ENCODE measurements at places on chromosomes 6 and 20. TPM values are rescaled to one million over a fixed set of nuclear protein-coding genes. Genes with fewer than 3 reads are reported as not detected.

GRCh38 chr6:89310929-89311328, 4.2 kb downstream of the GABRR2 start:
- no peak for DNase-seq

The TNFRSF6B gene
- polyA plus RNA-seq, result 8.2 TPM

GRCh38 chr20:21301940-21302663, 1.0 kb upstream of the XRN2 start:
- no peak for DNase-seq

GRCh38 chr6:42043787-42044475, 6.4 kb upstream of the TAF8 start:
- peak; percentile 92 for DNase-seq

GRCh38 chr6:88619951-88620350, 343.5 kb downstream of the RNGTT start:
- DNase-seq, result no peak

The KCNQ2 gene
- 3.9 TPM for polyA plus RNA-seq

The TMEM200A gene
- polyA plus RNA-seq, result 36.0 TPM

The PROKR2 gene
- polyA plus RNA-seq, result 0.13 TPM

DNA sequence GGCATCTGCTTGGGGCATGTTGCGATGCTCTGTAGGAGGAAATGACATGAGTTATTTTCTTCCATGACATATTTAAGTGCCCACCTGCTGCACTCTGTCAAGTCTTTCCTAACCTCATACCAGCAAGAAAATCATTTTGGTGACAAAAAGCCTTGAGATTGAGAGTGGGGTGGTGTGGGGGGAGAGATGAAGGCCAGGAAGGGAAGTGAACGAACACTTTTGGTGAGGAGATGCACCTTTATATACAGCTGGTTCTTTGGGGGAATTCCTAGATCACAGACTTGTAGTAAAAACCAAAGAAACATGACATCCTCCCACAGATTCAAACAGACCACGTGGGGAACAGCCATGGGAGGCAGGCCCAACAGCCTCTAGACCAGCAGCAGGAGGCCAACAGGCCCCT, 26.1 kb downstream of the NCOA5 start:
- DNase-seq, result no peak

The ZBTB46 gene
- polyA plus RNA-seq, result 0.15 TPM

GRCh38 chr20:59735486-59735885, 131.1 kb downstream of the PHACTR3 start:
- DNase-seq, result no peak

GRCh38 chr6:160027931-160028330, 59.0 kb downstream of the IGF2R start:
- DNase-seq, result no peak

- DNase-seq, result no peak
Observed at GRCh38 chr6:170040115-170040500, 250.8 kb downstream of the DLL1 start.

DNA sequence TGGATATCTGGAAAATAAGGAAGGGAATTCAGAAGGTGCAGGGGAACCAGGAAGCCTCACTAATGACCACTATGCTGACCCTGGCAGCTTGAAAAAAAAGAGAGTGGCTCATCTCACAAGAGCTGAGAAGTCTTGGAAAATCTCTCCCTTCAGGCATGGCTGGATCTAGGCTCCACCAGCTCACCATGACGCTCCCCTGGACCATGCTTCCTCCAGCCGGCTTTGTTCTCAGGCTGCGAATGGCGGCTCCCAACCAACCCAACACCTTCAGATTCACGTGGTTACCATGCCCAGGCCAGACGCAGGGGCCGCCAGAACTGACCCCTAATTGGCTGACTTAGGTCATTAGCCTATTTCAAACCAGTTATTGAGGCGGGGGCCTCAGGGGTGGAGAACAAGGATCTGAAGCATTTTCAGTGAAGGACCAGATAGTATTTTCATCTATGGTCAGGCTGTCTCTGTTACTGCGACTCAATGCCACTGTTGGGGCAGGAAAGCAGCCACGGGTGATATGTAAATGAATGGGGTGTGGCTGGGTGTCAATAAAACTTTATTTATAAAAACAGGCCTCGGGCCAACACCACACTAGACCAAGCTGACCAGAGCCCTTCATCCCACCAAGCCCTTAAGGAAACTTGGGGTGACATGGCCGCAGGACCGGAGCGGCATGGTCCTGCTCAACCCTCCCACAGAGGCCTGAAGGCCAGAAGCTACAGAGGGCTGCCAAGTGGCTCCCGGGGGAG, 159.7 kb downstream of the TAF4 start:
- DNase-seq, result no peak

- peak; percentile 16 for DNase-seq
Observed at GRCh38 chr6:17093686-17094085, 8.2 kb upstream of the STMND1 start.

- DNase-seq, result no peak
Observed at GRCh38 chr6:38720295-38720694, 5.2 kb downstream of the DNAH8 start.

The LRRN4 gene
- not detected for polyA plus RNA-seq

- no peak for DNase-seq
Observed at GRCh38 chr20:4932061-4932460, 69.2 kb downstream of the SLC23A2 start.

GRCh38 chr6:41894366-41895299, 542 bp downstream of the USP49 start:
- DNase-seq, result no peak

The SENP6 gene
- 16.2 TPM for polyA plus RNA-seq

The PRKN gene
- 0.83 TPM for polyA plus RNA-seq

DNA sequence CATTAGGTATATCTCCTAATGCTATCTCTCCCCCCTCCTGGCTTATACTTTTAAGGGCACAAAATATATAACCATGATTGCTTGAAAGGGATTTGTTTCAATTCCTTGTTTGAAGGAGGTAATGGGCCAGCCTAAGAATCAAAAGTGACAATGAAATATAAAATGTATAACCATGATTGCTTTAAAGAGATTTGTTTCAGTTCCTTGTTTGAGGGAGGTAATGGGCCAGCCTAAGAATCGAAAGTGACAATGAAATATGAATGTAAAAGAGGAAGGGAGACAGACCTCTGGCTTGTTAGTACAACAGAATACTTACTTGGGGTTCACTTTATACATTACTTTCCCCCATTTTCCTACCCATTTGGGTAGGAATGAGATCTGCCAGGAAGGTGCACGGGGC, 55.5 kb downstream of the FOXC1 start:
- DNase-seq, result no peak

DNA sequence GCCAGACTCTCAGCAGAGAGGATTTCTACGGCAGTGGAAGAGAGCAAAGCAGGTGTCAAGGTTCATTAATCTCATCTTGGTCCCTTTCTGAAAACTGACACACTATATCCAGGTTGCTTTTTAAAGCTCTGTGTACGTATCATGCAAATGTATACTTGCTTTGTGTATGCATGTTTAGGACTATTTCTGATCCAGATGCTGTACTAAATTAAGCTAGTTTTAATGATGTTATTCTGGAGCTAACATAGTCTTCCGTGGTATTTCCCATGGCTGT, 59.2 kb upstream of the SNX9 start:
- no peak for DNase-seq

GRCh38 chr6:55101157-55101556, 73.2 kb upstream of the HCRTR2 start:
- no peak for DNase-seq

GRCh38 chr6:4112366-4112765, 23.0 kb downstream of the ECI2 start:
- no peak for DNase-seq

The RBBP9 gene
- polyA plus RNA-seq, result 10.1 TPM

GRCh38 chr20:49901588-49901987, 13.7 kb downstream of the SPATA2 start:
- DNase-seq, result no peak

The MAP3K4 gene
- polyA plus RNA-seq, result 7.1 TPM

The NOTCH4 gene
- polyA plus RNA-seq, result 2.8 TPM

GRCh38 chr6:122116835-122117627, 282.4 kb upstream of the HSF2 start:
- DNase-seq, result no peak

- DNase-seq, result no peak
Observed at GRCh38 chr6:170262489-170263088, 28.3 kb downstream of the DLL1 start.

The VWA7 gene
- polyA plus RNA-seq, result 0.56 TPM

GRCh38 chr20:47428164-47428563, 71.7 kb upstream of the ZMYND8 start:
- DNase-seq, result no peak

DNA sequence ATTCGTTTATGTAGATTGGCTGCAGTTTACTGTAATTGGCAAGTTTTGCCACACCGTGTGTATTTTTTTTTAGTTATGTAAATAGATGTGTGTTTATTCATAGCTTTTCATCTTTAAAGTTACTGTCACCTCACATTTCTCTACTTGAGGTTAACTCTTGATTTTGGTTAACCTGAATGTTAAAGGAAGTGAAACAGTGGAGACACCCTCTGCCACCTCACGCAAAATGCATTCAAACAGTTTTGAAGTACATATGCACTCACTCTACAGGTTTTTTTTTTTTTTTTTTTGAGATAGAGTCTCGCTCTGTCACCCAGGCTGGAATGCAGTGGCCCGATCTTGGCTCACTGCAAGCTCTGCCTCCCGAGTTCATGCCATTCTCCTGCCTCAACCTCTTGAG, 17.7 kb downstream of the OR2A4 start:
- no peak for DNase-seq

All from SK-N-SH (cell line).